ENCODE measurements at places on chromosomes 4 and X. TPM values are rescaled to one million over a fixed set of nuclear protein-coding genes. Genes with fewer than 3 reads are reported as not detected.

The ABCG2 gene
- 59.4 TPM for total RNA-seq

The CA5B gene
- total RNA-seq = 6.8 TPM

The LRCH2 gene
- total RNA-seq = 13.2 TPM

The PARM1 gene
- total RNA-seq = 120 TPM

The ZNF185 gene
- 6.9 TPM for total RNA-seq

The NUP62CL gene
- total RNA-seq = 6.1 TPM

The PDGFRA gene
- total RNA-seq = 60.6 TPM

The SOWAHB gene
- total RNA-seq = 8.6 TPM

All from mucosa of descending colon (tissue), 3 donors.